ENCODE measurements at places on chromosomes 5 and 9.

- no peak for DNase-seq
Measured at GRCh38 chr9:123027517-123027916, 6.0 kb upstream of the GPR21 start.

GRCh38 chr5:40233268-40233667 is 446.4 kb upstream of the PTGER4 start:
- DNase-seq: no peak

DNA sequence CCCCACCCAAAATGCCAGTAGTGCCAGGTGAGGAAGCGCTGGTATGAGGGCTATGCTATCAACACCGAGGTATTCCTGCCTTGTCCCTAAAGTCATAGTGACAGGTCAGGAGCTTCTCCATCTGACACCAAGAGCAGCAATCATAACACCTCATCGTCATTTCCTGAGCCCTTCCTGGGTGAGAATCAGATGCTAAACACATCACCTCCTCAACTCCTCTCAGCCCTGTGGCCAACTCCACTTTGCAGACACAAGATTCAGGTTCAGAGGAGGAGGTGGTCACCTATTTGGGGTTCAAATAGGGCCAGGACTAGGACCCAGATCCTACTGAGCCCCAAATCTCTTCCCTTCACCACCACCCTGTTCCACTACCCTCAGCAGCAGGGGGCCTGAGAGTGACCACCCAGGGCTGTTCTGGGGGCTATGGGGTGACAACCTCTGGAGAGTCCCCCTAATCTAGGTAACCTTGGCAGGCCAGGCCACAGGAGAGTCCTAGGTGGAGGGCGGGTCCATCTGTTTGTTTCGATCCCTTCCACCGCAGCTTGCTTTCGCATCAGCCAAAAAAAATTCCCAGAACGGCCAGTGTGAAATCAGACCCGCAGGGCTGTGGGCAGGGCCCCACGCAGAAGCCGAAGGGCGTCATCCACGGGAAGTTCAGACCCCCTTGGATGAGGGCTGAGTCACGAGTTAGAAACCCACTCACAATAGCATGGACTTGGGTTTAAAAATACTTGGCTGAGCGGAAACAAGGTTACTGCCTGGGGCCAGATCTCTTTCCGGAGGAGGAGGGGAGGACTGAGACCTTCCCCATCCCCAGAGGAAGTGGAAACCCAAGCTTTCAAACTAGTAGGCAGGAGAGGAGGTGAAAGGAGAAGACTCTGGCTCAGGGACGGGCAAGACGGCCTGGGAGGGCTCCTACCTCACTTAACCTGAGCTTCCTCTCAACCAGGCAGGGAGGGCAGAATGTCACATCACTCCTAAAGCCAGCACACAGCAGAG is 8.7 kb downstream of the STK10 start:
- DNase-seq: no peak

GRCh38 chr5:81241001-81241400 is 7.9 kb downstream of the CKMT2 start:
- no peak for DNase-seq

- no peak for DNase-seq
Measured at GRCh38 chr5:113062869-113063508, 86.4 kb downstream of the DCP2 start.

GRCh38 chr9:110977259-110977709 is 61.0 kb downstream of the LPAR1 start:
- peak; percentile 13 for DNase-seq

- DNase-seq: no peak
Measured at GRCh38 chr9:120859361-120859760, 16.6 kb upstream of the PSMD5 start.

DNA sequence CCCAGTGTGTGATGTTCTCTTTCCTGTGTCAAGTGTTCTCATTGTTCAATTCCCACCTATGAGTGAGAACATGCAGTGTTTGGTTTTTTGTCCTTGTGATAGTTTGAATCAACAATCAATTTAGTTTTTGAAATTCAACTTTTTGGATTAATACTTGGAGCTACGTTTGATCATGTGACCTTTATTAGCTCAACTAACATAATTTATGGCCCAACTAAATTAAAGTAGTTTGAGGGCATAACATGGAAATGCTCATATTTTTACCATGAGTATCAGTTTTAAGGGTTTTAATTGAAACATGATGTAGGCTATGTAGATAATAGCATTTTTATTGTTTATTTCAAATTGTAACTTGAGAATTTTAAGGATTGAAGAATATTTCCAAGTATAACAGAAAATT is 168.0 kb downstream of the CCDC171 start:
- DNase-seq: no peak

DNA sequence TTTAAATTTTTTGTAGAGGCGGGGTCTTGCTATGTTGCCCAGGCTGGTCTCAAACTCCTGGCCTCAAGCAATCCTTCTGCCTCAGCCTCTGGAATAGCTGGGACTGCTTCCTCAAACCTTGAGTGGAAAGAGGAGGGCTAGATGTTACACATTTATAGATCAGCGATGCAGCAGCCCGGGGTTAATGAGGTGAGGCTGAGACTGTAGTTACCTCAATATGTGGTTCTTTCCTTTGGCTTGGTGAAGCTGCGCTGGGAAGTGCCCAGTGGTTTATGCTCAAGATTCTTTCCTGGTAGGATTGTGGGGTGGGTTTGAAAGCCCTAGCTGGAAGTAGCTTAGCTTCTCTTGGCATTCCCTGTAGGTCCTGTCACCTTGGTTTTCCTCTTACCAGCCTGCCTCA is 22.5 kb downstream of the ZNF618 start:
- DNase-seq: no peak

GRCh38 chr9:123327697-123328100 is 28.3 kb upstream of the CRB2 start:
- no peak for DNase-seq

DNA sequence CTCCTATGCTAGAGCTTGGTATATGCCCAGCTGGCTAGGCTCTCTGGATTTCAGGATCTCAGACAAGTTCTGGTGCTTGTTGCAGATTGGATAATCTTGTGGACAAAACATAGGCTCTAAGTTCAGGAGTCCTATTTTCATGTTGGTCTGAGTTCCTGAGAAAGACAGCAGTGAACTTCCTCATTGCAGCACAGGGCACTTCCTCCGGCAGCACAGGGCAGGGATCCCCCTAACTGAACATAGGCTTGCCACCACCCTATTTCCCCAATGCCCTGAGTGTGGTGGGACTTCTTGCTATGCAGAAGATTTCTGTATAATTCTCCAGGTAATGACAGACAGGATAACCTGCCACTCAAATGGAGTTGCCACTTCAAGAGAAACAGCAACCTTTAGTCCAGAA is 220.1 kb downstream of the PIK3R1 start:
- DNase-seq: no peak

GRCh38 chr9:89541798-89542197 is 43.9 kb upstream of the SEMA4D start:
- DNase-seq: no peak

DNA sequence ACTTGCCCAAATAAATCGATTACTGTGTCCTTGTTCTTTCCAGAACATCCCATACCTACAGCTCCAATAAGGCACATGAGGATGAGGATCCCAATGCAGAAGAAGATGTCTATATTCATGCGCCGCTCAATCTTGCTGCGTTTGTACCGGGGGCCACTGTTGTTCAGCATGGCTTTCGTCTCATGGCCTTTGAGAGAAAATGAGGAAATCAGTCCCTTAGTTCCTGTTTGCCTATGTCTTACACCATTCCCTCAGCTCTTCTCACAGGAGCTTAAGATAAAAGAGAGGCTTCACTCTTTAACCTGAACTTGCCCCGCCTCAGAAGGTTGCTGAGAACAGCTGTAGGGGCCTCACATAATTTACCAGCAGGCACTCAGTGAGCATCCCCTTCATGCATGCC is 211.6 kb downstream of the ATP10B start:
- no peak for DNase-seq

DNA sequence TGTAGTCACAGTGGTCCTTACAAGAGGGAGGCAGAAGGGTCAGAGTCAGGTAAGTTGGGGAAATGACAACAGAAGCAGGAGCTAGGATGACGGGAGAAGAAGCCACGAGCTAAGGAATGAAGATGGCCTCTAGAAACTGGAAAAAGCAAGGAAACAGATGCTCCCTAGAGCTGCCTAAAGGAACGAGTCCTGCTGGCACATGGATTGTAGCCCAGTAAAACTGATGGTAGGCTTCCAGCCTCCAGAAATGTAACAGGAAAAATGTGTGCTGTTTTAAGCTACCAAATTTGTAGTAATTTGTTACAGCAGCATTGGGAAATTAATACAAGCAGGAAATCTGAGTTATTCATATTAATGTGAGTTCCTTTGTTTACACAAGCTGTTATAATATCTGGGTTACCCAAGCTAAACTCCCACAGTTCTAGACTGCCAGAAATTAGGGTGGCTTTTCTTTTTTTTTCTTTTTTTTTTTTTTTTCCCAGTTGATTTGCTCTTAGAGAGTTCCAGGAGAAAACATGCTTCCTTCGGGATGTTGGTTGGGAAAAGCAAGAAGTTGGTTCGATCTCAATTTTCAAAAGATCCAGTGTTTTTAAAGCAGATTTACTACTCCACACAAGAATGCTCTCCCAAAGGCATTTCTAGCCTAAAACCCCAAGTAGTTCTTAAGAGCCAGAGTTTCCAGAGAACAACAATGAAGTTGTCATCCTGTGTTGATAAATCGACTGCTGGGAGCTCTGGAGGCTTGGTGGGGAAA is 400.0 kb upstream of the SLC24A2 start:
- DNase-seq: no peak

GRCh38 chr9:127451858-127452656 is 747 bp downstream of the LRSAM1 start:
- peak; percentile 74 for DNase-seq

GRCh38 chr5:173056783-173057061 is 570 bp downstream of the CREBRF start:
- DNase-seq: peak; percentile 77

DNA sequence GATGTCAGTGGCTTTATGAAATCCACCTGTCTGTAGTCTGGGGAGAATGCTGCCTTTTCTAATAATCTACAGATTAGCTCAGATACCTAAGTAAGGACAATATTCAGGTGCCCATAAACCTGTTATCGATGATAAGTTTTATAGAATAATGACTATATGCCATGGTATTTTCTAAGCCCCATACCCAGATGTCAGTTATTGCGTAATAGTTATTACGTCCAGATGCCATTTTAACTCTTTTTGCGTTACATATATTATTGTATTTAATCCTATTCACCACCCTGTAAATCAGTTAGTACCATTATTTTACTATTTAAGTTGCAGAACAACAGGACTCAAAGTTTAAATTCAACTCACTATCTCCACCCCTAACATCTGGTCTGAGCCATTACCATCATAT is 1343.9 kb upstream of the ACO1 start:
- no peak for DNase-seq

DNA sequence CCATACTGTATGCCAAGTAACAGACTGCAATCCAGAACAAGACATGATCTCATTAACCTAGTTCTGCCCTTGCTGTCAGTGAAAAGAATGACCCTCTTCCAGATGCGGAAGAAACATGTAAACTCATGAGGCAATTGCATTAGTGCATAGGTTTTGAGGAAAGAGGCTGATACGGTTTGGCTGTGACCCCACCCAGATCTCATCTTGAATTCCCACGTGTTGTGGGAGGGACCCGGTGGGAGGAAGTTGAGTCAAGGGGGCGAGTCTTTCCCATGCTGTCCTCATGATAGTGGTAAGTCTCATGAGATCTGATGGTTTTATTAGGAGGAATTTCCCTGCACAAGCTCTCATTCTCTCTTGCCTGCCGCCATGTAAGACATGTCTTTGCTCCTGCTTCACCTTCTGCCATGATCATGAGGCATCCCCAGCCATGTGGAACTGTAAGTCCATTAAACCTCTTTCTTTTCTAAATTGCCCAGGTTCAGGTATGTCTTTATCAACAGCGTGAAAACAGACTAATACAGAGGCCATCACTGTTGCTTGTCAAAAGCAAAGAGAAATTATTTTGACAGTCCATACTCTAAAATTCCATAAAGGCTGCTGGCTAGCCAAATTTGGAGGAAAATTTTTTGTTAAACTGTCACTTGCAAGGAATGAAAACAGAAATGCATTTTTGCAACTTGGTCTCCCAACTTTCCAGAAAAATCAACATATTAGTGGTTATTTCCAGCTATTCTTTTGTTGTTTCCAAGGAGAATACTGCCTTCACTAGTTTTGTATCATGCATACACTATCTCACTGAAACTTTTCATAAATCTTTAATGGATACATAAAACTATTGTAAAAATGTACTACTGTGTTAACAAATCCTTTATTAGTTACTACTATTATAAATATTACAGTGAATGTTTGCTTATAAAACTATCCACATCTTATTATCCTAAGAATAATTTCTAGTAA is 3.2 kb upstream of the ARL15 start:
- no peak for DNase-seq

- peak; percentile 74 for DNase-seq
Measured at GRCh38 chr9:114611516-114612271, 603 bp downstream of the TMEM268 start.

DNA sequence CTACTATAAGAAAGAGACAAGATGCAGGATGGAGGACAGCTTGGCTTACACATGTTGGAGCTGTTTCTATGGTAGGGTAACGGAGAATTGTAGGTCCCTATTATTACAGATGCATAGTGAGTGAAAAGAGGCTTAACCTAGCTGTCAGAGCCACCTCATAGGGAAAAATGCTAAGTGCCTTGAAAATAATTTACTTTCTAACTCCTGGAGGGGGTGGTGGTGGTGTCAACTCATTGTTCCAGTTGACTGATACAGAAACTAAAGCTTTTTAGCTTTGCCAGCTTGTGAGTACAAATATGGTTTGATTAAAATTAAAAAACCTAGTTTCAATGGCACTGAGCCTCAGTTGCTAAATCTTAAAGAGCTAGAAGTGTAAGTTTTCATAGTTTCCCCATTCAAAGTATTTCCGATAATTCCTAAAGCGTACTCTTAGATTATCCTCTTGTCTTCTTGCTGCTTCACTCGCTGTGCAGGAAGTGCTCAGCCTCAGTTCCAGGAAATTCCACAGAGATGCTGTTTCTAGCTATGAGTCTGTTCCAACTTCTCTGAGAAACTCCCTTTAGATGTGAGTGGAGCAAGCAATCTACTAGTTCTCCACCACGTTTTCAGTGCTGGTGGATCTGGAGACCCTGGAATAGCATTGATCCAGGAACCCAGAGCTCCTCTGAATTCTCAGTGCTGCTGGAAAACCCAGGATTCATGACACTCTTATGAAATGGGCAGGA is 265.2 kb downstream of the DMAC1 start:
- DNase-seq: no peak

- DNase-seq: no peak
Measured at GRCh38 chr5:68845131-68845530, 248.7 kb upstream of the SLC30A5 start.

GRCh38 chr9:133473743-133474142 is 5.2 kb downstream of the SLC2A6 start:
- DNase-seq: no peak

- no peak for DNase-seq
Measured at GRCh38 chr5:28505121-28505520, 1466.7 kb upstream of the CDH9 start.
